ENCODE measurements at places on chromosomes 7 and 10.

DNA sequence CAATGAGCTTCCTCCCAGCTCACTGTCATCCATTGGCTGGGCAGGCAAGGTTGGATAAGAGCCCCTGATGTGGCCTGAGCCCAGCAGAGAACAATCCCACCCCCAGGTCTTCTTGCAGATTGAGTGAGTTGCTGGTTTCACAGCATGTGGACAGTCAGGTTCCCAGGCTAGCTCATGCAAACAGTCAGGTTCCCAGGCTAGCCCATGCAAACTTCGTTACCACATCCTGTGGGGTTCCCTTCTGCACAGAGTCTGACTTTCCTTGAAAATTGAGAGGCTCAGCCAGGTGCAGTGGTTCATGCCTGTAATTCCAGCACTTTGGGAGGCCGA is 67.1 kb downstream of the TMEM130 start:
- no peak for DNase-seq

DNA sequence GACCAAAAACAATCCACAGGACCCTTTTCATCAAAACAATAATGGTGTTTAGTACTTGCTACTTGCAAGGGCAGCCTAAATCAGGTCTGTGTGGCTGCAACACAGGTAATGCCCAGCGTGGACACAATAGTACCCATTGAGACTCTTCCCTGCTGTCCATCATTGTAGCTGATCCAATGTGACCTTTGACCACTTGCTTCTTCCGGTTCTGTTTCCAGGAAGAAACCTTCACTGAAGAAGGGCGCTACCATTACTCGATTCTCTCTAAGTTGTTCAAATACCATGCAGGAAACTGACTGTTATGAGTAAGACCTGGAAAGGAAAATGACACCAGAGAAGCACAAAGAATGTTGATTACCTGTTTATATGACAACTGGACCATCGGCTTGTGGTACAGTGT is 1077.3 kb downstream of the KCNMA1 start:
- no peak for DNase-seq

DNA sequence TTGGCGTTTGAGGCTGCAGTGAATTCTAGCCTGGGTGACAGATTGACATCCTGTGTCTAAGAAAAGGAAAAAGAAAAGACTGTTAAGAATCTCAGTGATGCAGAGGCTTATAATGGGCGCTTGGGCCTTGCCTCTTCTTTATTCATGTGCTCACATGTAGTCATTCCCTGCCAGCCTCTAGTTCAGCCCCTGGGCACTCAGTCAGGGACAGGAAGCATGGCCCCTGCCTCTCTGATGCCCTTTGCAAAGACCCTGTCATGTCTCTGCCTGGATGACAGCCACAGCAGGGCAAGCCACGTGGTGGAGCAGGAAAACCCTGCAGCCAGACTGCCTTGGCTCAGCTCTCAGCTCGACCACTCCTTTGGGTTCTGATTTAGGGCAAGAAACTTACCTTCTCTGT is 368.9 kb downstream of the RPS24 start:
- DNase-seq: no peak

GRCh38 chr7:44772440-44772839 is 23.8 kb downstream of the ZMIZ2 start:
- no peak for DNase-seq

DNA sequence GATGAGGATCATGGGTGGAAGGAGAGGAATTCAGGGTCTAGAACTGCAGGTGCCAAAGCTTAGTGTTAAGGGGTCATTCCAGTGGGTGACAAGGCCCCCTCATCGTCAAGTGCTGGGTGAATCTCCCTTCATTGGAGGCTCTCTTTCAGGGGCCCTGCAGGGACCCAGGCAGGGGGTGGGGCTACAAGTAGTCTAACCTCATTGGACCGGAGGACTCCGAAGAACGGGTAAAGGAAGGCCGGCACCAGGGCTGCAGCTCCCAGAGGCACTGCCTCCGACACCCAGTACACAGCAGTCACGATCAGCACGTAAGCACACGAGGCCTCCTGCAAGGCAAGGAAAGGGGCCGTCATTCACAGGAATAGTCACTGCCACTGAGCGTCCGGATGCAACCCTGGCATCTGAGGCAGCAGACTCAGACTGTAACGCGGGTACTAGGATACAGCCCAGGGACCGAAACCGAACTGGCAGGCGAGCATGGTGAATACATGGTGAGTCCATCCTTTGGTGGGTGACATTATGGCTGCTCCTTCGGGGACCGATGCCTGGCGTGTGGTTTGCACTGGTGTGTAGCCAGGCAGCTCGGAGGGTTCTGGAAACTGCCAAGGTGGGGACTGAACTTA is 6.7 kb downstream of the SLC13A4 start:
- DNase-seq: no peak
